ENCODE measurements at places on chromosomes 1 and 21.
A peak's percentile ranks its signal among the peaks of the same experiment; 100 is the strongest.

DNA sequence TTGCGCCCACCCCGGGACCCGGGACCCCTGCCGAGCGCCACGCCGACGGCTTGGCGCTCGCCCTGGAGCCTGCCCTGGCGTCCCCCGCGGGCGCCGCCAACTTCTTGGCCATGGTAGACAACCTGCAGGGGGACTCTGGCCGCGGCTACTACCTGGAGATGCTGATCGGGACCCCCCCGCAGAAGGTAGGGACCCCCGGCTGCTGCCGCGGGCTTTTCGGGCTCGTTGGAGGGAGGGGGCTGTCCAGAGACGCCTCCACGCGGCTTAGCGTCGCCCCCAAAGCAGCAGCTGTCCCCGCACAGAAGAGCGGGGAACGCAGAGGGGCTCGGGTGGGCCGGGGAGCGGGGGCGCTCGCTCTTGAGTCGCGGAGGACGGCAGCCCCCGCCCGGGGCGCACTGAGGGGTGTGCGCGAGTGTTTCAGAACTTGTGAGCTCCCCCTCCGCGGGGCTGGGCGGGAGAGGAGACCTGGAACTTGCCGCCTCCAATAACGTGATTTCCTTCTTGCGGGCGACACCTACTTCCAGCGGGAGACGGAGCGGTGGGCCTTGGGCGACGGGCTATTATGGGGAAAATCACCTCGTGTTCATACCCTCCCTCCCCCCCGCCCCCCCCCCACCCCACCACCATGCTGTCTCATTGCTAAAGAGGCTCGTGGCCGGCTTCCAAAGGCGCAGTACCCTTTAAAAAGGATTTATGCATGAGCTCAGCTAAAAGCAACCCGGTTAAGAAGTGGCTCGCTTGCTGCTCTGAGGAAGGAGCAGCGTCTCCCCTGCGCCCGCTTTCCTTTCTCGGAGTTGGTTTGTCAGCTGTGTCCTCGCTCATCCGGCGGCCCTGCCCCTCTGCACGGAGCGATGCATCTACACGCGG lies 664 bp downstream of the BACE2 start:
- peak; percentile 27 for DNase-seq

DNA sequence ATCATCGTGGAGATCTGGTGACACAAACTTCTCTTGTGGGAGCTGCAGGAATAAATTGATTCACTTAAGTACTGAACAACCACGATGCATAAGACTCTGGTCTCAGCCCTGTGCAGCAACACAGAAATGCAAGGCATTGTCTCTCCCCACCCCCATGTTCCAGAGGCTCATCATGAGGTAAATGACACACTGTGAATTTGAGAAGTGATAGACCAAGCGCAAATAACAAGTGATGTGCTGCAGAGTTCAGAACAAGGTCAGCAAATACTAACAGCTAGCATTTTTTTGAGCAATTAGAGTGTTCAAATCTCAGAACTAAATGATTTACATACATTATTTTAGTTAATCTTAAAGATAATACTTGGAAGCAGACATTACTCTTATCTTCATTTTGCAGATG lies 223.7 kb downstream of the SEC16B start:
- no peak for DNase-seq

DNA sequence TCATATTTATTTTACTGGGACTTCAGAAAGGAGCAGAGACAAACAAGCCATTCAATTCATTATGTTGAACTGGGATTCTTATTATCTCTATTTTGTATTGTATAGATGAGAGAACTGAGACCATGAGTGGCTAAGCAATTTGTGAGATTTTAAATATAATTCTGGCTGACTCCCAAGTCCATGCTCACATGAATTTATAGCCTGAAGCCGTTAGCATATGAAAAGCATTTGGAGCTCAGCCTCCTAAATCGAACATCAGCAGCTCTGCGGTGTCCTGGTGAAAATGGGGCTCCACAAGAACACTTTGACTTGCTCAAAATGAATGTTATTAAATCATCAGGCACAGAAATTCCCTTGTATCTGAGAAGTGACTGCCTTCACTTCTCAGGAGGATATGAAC lies 96.8 kb upstream of the DPT start:
- DNase-seq = no peak

- DNase-seq = no peak
Measured at GRCh38 chr1:236124965-236125364, 17.4 kb upstream of the GPR137B start.

DNA sequence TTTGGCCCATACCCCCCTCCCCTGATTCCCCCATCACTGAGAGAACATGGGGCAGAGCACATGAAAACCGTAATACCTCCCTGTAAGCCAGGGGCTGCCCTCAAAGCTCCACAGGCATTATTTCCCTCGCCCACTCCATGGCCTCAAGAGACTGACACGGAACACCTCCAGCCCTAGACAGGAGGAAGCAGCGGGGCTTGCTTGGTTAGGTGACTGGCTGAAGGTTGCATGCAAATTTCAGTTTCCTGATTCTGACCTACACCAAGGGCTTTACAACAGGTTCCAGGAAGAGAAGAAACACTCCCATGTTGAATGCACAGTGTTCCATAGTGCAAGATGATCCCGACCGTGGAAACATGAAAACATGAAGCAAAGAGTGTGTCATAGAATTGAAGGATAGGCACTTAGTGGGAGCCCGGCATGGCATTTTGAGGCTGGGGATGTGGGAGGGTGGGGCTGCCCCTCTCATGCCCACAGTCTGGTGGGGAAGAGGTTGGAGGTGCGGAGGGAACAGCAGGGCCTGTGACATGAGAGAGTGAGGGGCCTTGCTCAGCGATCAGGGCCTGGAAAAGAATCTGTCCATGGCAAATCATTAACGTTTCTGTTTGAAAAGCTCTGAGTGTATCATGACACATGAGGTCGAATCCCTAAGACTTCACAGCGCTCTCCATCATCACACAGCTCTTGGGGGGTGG lies 33.5 kb downstream of the GPR137B start:
- no peak for DNase-seq

GRCh38 chr1:55774446-55774845 lies 559.3 kb upstream of the USP24 start:
- DNase-seq = no peak

GRCh38 chr1:65979136-65980044 lies 186.7 kb downstream of the PDE4B start:
- DNase-seq = no peak
